ENCODE measurements at places on chromosomes 2 and 18.

DNA sequence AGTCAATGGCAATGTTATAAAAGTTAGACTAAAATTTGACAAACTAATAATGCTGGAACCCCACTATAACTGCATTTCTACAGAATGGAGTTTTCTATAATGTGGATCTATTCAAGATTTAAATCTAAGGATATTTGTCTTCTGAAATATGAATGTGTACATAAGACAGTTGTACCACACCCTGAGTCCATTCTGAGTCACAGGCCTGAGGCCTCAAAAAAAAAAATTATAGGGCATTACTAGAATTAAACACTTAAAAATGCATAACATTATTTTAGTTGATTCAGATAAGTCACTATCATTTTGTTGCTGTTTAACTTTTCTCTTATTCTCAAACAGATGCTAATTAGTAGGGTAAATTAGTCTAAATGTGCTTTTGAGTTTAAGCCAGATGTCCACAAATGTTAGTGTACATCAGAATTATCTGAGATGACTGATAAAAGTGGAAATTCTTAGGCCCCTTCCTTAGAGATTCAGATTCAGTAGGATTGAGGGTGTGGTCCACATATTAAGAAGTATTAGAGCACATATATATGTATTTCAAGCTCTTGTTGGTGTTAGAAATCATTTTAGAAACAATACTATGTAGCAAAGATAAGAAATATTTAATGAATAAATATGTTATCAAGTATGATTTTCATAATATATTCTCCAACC is 42.4 kb upstream of the COL5A2 start:
- no peaks in the 10 kb centered on the region for H3K36me3 ChIP-seq
- H3K4me3 ChIP-seq: no peak overlapping the region
- no peaks in the 10 kb centered on the region for H3K27me3 ChIP-seq
- peaks cover 18% of the 10 kb centered on the region for H3K4me1 ChIP-seq
- DNase-seq: no peak
- no peak overlapping the region for H3K27ac ChIP-seq

DNA sequence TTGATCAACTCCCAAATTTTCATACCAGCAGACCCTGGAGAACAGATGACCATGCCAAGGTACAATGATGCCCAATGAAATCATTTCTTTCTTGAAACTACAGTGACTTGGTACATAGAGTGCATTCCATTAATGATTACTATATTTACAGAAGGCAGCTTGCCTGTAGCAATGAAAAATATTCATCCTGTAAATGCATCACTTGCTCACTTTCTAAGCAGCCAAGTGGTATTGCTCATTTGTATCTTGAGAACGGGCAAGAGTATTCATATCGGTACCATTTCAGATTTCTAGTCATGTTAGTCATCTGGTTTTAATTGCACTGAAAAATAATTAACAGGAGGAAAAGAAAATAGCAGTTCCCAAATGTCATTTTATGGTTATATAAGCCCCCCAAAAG is 59.6 kb downstream of the VIL1 start:
- peaks cover 9% of the 10 kb centered on the region for H3K4me1 ChIP-seq
- H3K4me3 ChIP-seq: no peak overlapping the region
- no peak for DNase-seq
- no peaks in the 10 kb centered on the region for H3K27me3 ChIP-seq
- H3K36me3 ChIP-seq: peaks cover 84% of the 10 kb centered on the region

DNA sequence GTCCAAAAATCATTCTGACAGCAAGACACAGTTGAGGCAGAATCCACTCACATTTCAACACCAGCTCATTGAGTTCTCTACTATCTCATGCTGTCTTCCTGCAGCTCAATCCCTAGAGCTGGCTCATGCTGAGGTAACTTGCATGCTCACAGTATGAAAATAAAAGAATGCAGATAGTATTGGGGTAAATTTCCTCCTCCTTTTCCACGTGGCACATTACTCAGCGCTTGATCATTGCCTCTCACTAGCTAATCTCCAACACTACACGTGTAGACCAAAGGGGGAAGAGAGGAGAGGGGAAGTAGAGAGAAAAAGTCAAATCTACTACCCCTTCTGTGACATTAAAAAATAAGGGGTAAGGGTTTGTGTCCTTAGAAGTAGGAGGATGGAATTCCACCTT is 300.6 kb downstream of the AFF3 start:
- no peak overlapping the region for H3K27ac ChIP-seq
- no peak overlapping the region for H3K4me3 ChIP-seq
- no peak for DNase-seq
- peaks cover 2% of the 10 kb centered on the region for H3K4me1 ChIP-seq
- peaks cover 3% of the 10 kb centered on the region for H3K27me3 ChIP-seq
- H3K36me3 ChIP-seq: no peaks in the 10 kb centered on the region

- H3K27ac ChIP-seq: no peak overlapping the region
- DNase-seq: no peak
- H3K4me3 ChIP-seq: no peak overlapping the region
These were observed 146.6 kb downstream of the GALNT3 start for GRCh38 chr2:165647409-165647808.

DNA sequence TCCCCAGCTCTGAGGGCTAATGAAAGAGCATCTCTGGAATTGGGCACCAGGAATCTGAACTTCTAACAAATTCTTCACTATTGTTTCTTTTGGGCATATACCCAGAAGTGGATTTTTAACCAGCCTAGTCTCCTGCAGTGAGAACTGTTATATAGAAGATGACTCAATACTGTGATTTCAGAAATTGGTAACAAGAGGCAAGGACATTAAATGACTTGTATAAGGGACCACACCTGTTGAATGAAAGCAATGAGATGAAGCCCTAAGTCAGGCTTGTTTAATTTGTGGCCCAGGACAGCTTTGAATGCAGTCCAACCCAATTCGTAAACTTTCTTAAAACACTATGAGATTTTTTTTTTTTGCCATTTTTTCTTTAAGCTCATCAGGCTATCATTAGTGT is 57.9 kb downstream of the EPC2 start:
- peaks cover 94% of the 10 kb centered on the region for H3K36me3 ChIP-seq
- H3K4me3 ChIP-seq: no peak overlapping the region
- DNase-seq: no peak
- peaks cover 42% of the 10 kb centered on the region for H3K4me1 ChIP-seq
- H3K27me3 ChIP-seq: no peaks in the 10 kb centered on the region

DNA sequence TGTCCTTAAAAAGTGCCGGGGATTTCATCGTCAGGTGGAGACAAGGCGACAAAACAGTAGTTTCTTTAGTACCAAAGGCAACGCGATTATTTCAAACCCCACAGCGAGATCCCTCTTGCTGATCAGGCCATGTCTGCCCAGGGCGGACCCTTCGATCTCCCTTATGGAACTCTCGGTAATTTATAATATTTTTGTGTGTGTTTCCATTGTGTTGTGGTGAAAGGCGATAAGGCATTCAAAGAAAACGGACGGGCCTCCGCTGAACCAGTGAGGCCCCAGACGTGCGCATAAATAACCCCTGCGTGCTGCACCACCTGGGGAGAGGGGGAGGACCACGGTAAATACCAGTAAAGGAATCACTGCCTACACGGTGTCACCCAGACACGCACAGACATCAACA is 1.4 kb upstream of the GAD1 start:
- DNase-seq: no peak
- H3K4me1 ChIP-seq: peaks cover 53% of the 10 kb centered on the region
- no peaks in the 10 kb centered on the region for H3K36me3 ChIP-seq
- peaks cover 82% of the 10 kb centered on the region for H3K27me3 ChIP-seq
- peak overlapping the region; percentile 50 for H3K27ac ChIP-seq
- H3K4me3 ChIP-seq: peak overlapping the region; percentile 76

DNA sequence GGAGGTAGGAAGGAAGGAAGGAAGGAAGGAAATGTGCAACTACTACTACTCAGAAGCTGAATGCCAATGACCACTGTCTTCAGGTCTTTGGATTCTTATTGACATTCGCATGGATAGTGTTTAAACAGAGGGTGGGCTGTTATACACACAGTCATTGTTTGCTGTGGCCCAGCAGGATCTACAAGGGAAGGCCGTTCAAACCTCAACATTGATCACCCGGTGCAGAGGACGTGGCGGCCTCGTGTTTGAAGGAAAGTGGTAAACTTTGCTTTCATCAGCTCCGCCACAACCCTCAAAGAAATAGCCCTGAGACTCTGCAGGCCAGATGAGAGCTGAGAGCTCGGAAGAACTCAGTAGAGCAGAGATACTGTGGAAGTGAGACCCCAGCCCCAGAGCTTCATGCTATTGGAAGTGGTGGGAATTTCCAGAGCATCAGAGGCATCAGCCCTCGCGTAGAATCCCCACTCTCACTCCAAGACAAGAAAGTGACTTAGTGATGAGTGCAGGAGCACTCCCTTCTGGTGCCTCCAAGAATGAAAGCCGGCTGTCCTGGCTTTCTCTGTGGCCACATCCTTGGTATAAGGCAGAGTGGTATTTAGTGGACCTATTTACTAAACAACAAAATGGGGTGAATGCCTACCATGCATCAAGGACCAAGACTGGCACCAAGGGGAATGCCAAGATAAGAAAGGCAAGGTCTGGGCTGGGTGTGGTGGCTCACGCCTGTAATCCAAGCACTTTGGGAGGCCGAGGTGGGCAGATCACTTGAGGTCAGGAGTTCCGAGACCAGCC is 10.1 kb upstream of the ROCK2 start:
- DNase-seq: no peak
- H3K36me3 ChIP-seq: no peaks in the 10 kb centered on the region
- no peaks in the 10 kb centered on the region for H3K27me3 ChIP-seq
- H3K27ac ChIP-seq: no peak overlapping the region

- H3K4me1 ChIP-seq: peaks cover 7% of the 10 kb centered on the region
- H3K36me3 ChIP-seq: no peaks in the 10 kb centered on the region
- H3K27ac ChIP-seq: no peak overlapping the region
- no peaks in the 10 kb centered on the region for H3K27me3 ChIP-seq
These were observed 343.1 kb upstream of the SLC39A10 start for GRCh38 chr2:195313962-195314361.

GRCh38 chr2:8472545-8473323 is 209.1 kb upstream of the ID2 start:
- peak overlapping the region; percentile 19 for H3K27ac ChIP-seq
- no peak overlapping the region for H3K4me3 ChIP-seq
- DNase-seq: peak; percentile 36

DNA sequence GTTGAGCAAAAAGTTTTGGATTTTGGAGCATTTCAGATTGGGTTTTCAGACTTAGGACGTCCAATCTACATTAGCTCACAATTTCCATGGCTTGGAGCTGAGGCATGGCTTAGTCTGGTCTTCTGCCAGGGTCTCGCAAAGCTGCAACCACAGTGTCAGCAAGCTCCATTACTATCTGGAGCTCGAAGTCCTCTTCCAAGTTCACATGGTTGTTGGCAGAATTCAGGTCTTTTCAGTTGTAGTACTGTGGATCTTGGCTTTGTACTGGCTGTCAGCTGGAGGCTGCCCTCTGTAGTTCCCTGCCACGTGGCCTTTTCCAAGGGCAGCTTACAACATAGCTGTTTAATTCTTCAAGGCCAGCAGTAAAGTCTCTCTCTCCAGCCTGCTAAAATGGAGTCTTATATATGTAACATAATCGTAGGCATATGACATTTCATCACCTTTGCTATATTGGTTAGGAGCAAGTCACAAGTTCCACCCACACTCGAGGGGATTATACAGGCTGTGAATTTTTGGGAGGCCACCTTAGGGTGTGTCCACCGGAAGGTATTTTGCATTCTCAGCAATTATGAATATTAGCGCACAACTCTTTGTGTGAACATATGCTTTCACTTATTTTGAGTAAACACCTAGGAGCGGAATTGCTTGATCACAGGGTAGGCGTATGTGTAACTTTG is 41.5 kb upstream of the EPC2 start:
- H3K27ac ChIP-seq: peak overlapping the region; percentile 95
- peaks cover 3% of the 10 kb centered on the region for H3K36me3 ChIP-seq
- peaks cover 31% of the 10 kb centered on the region for H3K4me1 ChIP-seq
- H3K4me3 ChIP-seq: peak overlapping the region; percentile 60

DNA sequence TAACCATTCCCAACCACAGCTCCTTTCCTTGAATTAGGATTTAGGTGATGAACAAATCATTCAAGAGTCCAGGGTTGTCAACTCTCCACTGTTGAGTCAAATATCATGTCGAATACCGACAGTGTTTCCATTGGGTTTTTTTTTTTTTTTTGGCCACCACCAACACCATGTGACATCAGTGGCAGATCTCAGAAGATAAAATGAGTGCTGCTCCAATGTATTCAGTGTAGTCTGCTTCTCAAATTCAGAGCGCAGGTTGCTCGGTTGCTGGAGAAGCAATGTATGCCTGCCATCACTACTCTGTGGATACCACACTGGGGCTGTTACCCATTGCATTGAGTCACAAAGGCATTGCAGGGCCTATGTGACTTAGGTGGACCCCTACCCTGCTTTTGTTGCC is 10.8 kb upstream of the ATL2 start:
- H3K27me3 ChIP-seq: peaks cover 3% of the 10 kb centered on the region
- DNase-seq: no peak
- no peaks in the 10 kb centered on the region for H3K36me3 ChIP-seq

- DNase-seq: no peak
- peaks cover 2% of the 10 kb centered on the region for H3K27me3 ChIP-seq
- H3K27ac ChIP-seq: no peak overlapping the region
- no peak overlapping the region for H3K4me3 ChIP-seq
These were observed 60.0 kb downstream of the NXPH2 start for GRCh38 chr2:138720035-138720838.
